Prostate gland (tissue), 2 donors: ENCODE measurements at places on chromosomes 4 and X.

DNA sequence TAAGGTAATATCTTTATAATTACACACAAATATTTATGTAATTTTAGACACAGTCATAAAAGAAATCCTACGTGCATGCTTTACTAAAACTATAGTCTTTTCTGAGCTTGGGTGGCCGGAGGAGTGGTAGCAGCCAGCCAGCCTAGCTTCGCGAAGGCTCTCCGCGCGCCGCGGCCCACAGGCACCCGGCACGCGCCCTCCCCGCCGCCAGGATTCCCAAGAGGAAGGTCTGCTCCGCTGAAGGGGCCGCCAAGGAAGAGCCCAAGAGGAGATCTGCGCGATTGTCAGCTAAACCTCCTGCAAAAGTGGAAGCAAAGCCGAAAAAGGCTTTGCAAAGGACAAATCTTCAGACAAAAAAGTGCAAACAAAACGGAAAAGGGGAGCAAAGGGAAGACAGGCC is 8.7 kb upstream of the PJA1 start:
- no peak for DNase-seq

- no peak for DNase-seq
These were observed 950.9 kb upstream of the NDST4 start for GRCh38 chr4:116064331-116064730.

DNA sequence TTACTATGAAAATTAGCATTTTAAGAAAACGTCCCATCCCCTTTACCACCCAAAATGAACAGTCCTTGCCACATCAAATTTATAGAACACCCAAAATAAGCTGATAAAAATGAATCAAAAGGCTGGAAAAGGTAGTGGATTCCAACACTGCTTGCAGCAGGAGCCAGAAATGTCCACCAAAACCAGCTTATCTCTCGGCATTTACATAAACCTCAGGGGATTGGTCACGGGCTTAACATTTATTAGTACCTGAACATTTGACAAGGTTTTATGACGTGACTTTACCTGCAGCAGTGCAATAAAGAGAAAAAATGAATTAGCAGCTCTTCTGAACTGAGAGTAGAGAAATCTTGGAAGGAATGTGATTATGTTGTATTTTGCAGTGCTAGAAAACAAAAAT is 31.6 kb downstream of the ATP8A1 start:
- no peak for DNase-seq

- DNase-seq = no peak
These were observed 31.9 kb upstream of the RASGEF1B start for GRCh38 chr4:81503586-81503985.

- no peak for DNase-seq
These were observed 217.3 kb downstream of the MID1IP1 start for GRCh38 chrX:39018541-39018940.

DNA sequence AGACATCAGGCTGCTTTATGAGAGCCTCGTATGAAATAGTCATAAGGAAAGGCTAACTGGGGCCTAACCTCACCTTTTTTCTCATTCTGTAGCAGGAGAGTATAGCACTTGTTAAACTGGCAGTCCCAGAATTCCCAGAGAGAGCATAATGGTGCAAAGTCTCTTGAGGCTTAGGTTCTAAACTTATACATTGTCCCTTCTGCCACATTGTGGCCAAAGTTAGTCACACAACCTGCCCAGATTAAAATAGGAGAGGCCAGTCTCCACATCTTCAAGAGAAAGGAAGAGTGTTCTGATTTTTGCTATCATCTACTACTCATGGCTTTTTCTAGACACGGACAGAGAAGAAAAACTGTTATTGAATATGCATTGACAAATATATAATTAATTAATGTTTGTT is 1588.9 kb upstream of the PCDH7 start:
- no peak for DNase-seq

- peak; percentile 5 for DNase-seq
These were observed 175.5 kb downstream of the DHRSX start for GRCh38 chrX:2325076-2325784.

DNA sequence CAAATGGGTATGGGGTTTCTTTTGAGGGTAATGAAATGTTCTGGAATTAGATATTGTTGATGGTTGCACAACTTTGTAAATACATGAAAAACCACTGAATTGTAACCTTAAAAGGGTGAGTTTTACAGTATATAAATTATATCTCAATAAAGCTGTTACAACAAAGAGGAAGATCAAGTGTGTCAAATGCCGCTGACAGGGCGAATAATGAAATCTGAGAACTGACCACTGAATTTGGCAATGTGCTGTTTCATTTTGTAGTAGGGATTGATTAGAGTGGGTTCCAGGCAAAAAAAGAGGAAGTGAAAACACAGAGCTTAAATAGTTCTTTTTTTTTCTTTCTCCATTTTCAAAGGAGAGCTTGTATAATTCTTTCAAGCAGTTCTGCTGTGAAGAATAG is 161.1 kb upstream of the NAP1L5 start:
- DNase-seq = no peak

GRCh38 chrX:134741746-134742145 is 83.5 kb upstream of the PLAC1 start:
- DNase-seq = no peak

GRCh38 chr4:78437608-78438088 is 113.9 kb upstream of the ANXA3 start:
- DNase-seq = no peak

DNA sequence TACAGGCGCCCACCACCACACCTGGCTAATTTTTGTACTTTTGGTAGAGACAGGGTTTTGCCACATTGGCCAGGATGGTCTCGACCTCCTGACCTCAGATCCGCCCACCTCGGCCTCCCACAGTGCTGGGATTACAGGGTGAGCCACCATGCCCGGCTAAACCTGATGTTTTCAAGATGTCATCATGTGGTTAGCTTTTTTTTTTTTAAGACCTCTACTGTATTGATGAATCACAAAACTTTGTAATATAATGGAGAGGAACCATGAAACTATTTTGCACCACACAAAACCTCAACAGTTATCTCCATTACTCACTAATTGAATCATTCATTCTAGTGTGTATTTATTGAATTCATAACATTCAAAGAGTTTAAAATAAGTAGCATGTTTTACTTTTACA is 94.7 kb upstream of the NEIL3 start:
- DNase-seq = no peak

- DNase-seq = peak; percentile 31
These were observed 83.0 kb upstream of the CBR4 start for GRCh38 chr4:169092889-169093522.
